Kidney (tissue), 22 donors: ENCODE measurements at places on chromosomes 3 and 15.

GRCh38 chr15:89430530-89431341 lies 65.6 kb downstream of the RHCG start:
- peak; percentile 86 for DNase-seq

GRCh38 chr15:36221992-36222391 lies 357.4 kb upstream of the CDIN1 start:
- no peak for DNase-seq

DNA sequence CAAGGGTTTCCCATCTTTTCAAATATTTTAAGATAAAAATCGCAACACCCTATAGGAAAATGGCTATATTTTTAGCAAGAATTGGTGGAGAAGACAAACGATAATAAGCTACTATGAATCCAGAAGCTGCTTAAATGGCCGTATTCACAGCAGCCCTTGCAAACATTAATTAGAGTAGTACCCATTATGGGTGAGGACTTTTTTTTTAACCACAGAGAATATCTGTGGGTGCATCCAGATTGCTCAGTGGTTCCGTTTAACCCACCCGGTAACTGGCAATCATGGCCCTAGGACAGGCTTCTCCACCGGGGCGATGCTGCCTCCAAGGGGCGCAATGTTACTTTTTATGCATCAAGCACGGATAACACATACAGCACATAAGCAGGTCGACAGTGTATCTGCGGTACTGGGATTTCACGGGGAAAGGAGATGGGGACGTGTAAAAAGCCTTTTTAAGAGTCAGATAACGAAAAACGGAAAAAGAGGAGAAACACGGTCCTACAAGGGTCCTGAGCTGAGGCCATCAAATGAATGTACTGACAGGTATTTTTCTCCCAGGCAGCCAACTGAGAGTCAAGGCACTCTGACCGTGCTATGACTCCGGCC lies 968 bp upstream of the TMEM266 start:
- DNase-seq, result no peak

DNA sequence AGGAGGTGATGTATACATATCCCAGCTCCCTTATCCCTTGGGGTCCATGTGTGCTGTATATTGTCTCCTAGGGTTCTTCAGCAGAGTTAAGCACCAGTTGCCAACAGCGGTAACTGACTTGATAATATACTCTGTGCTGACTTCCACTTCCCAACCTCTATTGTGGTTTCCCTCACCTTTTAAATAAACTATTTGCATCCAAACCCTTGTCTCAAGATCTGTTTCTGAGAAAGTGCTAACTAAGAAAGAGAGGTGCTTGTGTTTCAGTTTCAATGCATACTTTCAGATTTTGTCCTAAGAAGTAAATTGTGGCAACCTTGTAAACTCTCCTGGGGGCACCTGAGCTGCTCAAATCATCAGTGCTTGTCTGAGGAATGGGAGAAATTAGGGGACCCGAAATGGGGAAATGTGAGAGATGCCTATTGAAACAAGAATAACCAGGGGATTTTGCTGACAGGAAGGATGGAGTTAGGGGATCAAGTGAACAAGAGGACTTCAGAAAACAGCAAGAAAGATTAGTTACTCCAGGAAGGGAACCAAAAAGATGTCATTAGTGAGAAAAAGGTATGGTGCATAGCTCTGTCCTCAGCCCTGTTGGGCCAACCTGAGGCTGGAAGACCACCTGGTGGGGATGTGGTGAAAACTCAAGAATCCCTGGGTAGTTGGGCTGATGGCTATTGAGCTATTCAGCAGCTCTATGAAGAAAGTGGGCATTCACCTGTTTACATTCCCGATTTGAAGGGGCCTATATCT lies 50.9 kb upstream of the MRPL3 start:
- no peak for DNase-seq

DNA sequence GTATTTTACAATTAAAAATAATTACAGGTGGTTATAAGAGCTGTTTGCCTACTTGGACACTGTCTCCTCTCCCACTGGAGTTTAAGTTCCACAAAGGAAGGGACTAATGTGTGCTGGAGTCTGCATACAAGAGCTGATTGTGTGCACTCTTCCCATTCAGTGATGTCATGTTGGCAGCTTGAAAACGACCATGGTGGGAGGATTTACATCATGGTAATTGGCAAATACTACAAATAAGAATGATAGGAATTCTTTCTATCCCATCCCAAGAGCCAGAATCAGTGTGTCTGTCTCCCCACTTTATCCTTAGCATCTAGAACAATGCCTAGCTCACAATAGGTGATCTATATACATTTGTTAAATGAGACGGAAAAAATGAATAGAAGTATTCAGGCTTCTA lies 14.1 kb downstream of the ITGA11 start:
- no peak for DNase-seq

DNA sequence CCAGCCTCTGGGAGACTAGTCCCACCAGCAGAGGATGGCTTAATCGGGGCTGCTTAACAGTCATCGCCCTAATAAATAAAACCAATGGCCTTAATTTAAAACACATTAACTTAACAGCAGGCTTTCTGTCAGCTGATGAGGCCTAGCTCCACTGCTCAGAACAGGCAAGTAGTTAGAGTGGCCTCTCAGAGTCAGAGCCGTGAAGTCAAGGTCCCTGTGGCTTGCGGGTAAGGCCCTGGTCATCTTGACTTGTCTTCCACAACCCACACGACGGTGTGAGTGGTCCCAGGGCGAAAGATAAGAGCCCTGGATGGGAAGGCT lies 11.8 kb downstream of the XXYLT1 start:
- DNase-seq, result peak; percentile 59

GRCh38 chr15:29132735-29133181 lies 136.9 kb downstream of the NSMCE3 start:
- peak; percentile 52 for DNase-seq

DNA sequence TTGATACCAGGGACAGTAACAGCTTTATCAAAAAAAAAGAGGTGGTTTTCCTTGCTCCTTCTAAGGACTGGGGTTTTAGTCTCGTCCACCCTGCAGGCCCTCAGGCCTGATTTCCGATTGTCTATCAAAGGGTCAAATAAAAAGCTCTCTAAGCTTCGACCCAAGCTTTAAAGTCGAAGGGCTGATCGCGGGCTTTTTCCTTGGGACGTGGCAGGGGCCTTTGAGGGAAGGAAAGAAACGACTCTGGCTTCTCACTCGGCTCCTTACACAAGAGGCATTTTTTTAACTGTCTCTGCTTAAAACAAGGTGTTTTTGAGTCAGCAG lies 354 bp upstream of the KLHL24 start:
- DNase-seq, result no peak

- no peak for DNase-seq
Observed at GRCh38 chr3:113404637-113405036, 36.7 kb downstream of the CFAP44 start.

DNA sequence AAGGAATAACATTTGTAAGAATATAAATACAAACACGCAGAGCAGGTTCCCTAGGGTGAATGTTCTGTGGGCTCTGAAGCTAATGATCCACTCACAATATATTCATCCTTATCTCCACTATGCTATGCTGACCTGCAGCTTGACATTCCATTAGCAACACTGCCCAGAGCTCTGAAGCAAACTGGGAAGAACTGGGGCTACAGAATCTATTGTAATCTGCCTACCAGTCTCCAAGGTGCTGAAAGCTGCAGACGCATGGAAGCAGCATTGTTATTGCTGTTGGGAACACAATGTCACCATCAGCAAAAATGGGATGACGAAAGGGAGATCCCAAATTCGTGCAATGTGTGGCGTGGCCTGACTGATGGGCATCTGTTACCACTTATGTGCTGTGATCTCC lies 316.7 kb upstream of the RORA start:
- DNase-seq, result no peak

- DNase-seq, result peak; percentile 62
Observed at GRCh38 chr15:64895285-64896065, 16.2 kb upstream of the ANKDD1A start.

- no peak for DNase-seq
Observed at GRCh38 chr3:54520060-54520459, 397.7 kb downstream of the CACNA2D3 start.

- DNase-seq, result no peak
Observed at GRCh38 chr3:79249701-79250100, 518.1 kb downstream of the ROBO1 start.

DNA sequence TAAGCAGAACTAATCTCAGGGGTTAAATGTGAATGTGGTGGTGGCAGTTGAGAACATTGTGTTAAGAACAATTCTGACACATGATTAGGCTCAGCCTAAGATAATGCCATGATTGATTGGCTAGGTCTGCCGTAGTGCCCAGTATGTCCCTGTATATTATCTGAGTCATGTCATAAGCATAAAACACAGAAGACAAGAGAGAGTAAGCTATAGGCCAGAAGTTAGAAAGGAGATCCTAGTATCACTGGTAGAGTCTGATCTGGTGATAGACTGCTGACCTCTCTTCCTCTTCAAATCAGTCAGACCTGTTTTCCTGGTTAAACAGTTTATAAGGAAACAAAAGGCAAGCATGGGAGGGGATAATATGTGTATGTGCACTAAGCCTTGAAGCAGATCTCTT lies 30.1 kb upstream of the ATP8B4 start:
- no peak for DNase-seq

DNA sequence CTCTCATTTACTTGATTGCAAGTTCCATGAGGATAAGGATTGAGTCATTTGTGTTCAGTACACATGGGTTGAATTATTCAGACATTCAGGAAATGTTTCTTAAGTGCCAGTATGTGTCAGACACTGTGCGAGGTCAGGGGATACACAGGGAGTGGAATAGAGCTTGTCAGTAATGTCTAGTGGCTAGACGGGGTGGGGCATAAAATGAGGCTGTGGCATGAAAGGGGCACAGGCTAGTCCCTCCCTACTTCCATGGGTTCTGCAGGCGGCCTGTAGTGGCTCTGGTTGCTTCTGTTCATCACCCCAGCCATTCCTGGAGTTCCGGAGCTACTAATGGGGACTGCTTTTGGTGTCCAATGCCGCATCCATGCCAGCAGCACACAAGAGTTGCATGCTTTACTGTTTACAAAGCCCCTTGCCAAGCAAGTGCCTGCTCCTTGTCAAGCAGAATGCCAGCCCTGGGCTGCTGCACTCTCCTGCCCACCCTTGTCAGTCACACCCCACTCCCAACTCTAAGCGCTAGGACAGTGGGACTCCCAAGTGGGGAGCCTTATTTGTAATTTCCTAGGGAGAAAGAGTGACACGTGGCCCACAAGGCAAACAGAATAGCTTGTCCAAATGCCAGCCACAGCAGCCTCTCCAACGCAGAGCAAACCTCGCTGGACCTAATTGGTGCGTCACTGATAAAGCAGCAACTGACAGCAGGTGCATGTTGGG lies 70.8 kb downstream of the RAB11A start:
- no peak for DNase-seq

- peak; percentile 67 for DNase-seq
Observed at GRCh38 chr3:1087066-1087560, 5.7 kb upstream of the CNTN6 start.

- DNase-seq, result no peak
Observed at GRCh38 chr3:127449486-127450212, 140.9 kb downstream of the TPRA1 start.

- DNase-seq, result no peak
Observed at GRCh38 chr15:44157679-44158078, 37.4 kb downstream of the FRMD5 start.

- DNase-seq, result no peak
Observed at GRCh38 chr15:78790027-78790426, 21.2 kb downstream of the ADAMTS7 start.

DNA sequence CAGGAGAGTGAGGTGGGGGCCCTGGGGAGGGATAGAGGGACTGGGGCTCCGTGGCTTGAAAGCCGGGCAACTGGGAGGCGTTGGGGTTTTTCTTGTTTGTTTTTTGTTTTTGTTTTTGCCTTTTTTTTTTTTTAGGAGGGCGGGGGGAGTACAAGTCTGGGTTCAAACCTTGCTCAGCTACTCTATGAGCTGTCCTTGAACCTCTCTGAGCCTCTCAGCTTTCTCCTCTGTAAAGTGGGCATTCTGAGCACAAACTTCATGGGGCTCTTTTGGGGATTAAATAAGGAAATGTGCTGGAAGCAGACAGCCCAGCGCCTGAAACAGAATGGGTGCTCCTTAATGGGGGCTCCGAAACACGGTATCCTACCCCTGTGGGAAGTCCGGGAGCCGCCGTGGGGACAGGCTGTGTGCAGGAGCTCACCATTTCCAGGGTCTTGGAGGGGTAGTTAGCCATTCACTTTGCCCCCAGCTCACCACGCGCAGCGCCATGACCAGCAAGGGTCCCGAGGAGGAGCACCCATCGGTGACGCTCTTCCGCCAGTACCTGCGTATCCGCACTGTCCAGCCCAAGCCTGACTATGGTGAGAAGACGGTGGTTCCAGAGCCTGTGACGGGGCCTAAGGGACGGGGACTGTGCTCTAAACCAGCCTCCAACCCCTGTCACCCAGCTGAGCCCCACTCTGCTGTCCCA lies 388 bp downstream of the ACY1 start:
- DNase-seq, result no peak

DNA sequence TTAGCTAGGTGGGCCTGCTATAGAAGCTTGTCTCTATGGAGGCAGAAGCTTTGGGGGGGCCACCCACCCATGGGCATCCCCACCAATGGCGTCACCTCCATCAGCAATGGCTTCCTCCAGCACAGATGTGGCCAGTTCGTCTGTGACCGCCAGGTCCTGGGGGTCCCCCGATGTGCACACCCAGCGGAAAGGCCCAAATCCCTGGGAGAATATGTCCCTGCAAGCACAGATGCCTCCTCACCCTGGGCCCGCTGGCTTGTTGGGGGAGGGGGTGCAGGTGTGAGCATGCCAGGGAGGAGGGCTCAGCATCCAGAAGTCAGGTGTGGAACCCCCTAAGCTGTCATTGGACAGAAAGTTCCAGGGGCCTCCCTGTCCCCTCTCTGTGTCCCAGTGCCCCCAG lies 19.6 kb downstream of the UROC1 start:
- DNase-seq, result no peak

DNA sequence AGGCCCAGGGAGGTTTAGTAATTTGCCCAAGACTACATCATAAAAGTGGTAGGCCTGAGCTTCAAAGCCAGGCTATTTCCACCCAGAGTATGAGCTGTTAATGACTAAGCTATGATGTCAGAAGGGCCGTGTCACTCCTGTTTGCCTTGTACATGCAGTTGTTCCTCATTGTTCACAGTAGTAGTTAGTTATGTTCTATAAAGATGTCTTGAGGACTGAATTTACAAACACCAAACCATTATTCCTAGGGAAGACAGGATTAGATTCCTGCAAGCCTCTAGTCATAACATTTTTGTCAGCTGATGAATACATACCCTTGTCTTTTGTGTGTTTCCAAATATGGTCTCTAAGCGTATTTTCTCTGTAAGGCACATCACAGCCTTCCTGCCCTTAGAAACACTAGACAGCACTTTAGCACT lies 20.9 kb upstream of the LARS2 start:
- no peak for DNase-seq

DNA sequence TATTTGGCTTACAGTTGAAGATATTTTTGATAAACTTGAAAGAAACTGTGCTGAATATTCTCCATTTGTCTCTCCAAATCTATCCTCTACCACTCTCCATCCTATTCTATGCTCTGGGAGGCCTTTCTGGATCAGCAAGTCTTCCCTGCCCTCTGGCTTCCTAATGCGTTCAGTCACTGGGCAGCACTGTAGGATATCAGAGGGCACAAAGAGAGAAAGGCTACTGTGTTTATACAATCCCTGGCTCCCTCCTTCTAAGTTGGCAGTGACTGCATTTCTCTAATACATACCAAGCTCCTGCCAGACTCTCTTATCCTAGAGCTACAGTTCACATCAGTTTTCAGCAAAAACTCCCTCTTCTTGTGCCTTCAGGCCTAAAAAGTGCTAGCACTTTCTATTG lies 102.1 kb upstream of the FHIT start:
- DNase-seq, result no peak
